ENCODE measurements at places on chromosomes 6 and 20.

DNA sequence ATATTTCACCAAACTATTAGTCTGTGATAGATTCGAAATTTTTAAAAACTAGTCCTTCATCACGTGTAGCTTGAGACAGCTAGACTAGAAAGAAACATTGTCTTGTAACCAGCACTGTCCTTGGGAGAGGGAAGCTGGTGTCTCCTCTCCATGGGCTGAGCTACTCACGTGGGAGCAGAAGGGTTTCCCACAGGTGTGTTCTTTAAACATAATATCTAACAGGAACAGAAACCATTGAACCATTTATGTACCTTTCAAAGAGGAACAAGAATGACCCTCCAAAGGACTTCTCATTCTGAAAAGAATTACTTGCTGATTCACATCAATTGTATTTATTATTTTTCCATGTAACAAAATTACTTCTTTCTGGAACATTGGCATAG, 72.4 kb upstream of the SYNJ2 start:
- DNase-seq = peak; percentile 8

GRCh38 chr6:111823831-111824607, 49.2 kb downstream of the FYN start:
- no peak for DNase-seq

- no peak for DNase-seq
These were observed 686.9 kb upstream of the MAP3K7 start for GRCh38 chr6:91273729-91274128.

- DNase-seq = no peak
These were observed 41.9 kb upstream of the MOXD1 start for GRCh38 chr6:132443206-132443605.

- no peak for DNase-seq
These were observed 6.4 kb downstream of the TP53INP2 start for GRCh38 chr20:34710568-34710839.

GRCh38 chr6:134175532-134176263, 123.3 kb upstream of the SLC2A12 start:
- peak; percentile 25 for DNase-seq

GRCh38 chr6:37061157-37061804, 55.8 kb downstream of the FGD2 start:
- no peak for DNase-seq
